ENCODE measurements at places on chromosomes 6 and 20. TPM values are rescaled to one million over a fixed set of nuclear protein-coding genes. Genes with fewer than 3 reads are reported as not detected.

The NINL gene
- polyA plus RNA-seq: 4.4 TPM

The ARFGAP1 gene
- 37.6 TPM for polyA plus RNA-seq

The ADGRG6 gene
- 67.2 TPM for polyA plus RNA-seq

The MYMX gene
- polyA plus RNA-seq: not detected

The NRN1 gene
- polyA plus RNA-seq: 0.12 TPM

The RNF182 gene
- 14.1 TPM for polyA plus RNA-seq

The SLC17A1 gene
- polyA plus RNA-seq: not detected

The MARCKS gene
- polyA plus RNA-seq: 115 TPM

All from fibroblast of lung (primary cell).